Body of pancreas (tissue), 4 donors: ENCODE measurements at places on chromosomes 4 and X. TPM values are rescaled to one million over a fixed set of nuclear protein-coding genes. Genes with fewer than 3 reads are reported as not detected.

DNA sequence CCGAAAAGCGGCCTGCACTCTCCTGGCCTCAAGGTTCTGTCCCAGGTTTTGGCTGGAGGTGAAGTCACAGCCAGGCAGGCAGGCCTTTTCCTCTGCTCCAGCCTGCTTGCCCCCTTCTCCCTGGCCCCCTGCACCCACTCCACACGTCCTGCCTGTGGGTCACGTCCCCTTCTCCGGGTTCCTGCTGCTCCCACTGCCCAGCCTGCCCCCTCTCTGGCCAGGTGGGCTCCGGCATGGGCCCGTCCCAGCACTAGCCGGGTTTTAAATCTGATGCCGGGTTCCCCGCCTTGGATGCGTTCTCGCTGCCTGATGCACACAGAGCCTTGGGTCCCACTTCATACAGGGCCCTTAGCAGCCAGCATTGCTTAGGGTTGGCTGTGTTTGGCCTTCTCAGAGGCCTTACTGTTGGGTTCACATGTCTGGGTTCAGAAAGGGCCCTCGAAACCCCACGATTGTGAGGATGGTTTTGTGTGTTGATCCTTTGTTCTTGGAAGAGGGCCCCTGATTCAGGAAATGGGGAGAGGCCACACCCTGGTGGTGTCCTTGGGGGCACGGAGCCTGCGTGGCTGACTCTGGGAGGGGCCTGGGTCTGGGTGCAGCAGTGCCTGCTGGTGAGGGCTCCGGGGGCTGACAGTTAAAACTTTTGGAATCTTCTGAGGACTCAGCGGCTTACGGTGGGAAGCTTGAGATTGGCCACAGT, 6.0 kb downstream of the CPZ start:
- peaks cover 4% of the 10 kb centered on the region for H3K27me3 ChIP-seq
- no peak for DNase-seq
- no peak overlapping the region for H3K4me3 ChIP-seq
- H3K36me3 ChIP-seq = no peaks in the 10 kb centered on the region
- no peak overlapping the region for H3K27ac ChIP-seq

DNA sequence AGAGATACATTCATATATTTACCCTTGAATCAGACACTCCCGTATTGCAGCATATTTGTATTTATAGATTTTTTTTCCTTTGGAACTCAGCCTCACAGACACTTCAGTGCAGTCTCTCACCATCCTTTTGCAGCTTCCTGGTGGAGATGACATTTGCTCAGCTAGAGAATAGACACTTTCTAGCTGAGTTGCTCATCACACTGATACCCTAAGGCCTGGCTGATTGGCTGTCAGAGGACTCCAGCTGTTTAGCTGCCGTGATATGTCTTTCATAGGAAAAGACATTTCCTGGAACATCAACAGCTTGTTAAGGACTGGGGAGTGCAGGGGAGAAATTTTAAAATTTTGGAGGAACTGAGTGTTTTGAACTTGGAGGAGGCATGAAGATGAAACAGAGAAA, 429.6 kb downstream of the SMARCA1 start:
- no peaks in the 10 kb centered on the region for H3K4me1 ChIP-seq
- no peaks in the 10 kb centered on the region for H3K36me3 ChIP-seq
- no peak overlapping the region for H3K4me3 ChIP-seq
- no peak overlapping the region for H3K27ac ChIP-seq

DNA sequence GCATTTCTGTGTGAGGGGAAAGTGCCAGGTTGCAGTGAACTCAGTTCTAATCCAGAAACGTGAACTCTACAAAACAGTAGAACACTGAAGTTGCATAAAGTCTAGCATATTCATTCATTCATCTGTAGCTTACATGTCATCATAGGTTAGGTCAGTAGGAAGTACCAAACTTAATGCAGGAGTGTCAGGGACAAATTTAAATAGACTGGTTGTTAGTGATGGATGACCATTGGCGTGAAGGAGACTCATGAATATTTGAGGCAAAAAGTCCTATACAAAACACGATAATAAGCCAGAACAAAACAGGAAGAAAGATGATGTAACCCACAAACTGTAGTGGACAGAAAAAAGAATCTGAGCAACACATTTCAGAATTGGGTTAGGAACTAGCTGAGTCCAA, 592.8 kb upstream of the PCDH10 start:
- no peak overlapping the region for H3K4me3 ChIP-seq
- no peaks in the 10 kb centered on the region for H3K36me3 ChIP-seq
- H3K27me3 ChIP-seq = no peaks in the 10 kb centered on the region
- DNase-seq = no peak

DNA sequence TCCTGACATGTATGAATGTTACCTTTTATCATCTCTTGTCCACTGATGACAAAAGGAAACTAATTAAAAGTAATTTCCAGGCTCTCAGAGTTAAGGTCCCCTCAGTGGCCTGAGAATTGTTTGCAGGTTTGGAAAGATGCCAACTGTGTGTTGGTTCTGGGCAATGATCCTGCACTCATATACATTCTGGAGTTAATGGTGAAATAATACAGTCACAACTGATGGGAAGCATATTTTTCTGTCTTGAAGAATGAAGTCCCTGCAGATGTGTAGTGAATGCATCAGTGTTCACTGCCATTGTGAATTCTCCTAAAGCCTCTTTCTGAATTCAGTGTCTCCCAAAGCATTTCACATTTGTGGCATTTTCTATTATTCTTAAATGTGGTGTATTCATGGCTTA, 238.1 kb upstream of the PPP1R2C start:
- H3K4me3 ChIP-seq = no peak overlapping the region
- no peaks in the 10 kb centered on the region for H3K36me3 ChIP-seq
- no peaks in the 10 kb centered on the region for H3K27me3 ChIP-seq
- no peak overlapping the region for H3K27ac ChIP-seq

The KDR gene
- total RNA-seq = 14.5 TPM

The POLA1 gene
- 5.7 TPM for total RNA-seq

The DDX60 gene
- 4.0 TPM for total RNA-seq

The ASB12 gene
- not detected for total RNA-seq

The FAT1 gene
- total RNA-seq = 65.9 TPM
